ENCODE measurements at places on chromosomes 5 and 9.

- no peak for DNase-seq
Observed at GRCh38 chr9:73200694-73201452, 49.2 kb downstream of the ANXA1 start.

DNA sequence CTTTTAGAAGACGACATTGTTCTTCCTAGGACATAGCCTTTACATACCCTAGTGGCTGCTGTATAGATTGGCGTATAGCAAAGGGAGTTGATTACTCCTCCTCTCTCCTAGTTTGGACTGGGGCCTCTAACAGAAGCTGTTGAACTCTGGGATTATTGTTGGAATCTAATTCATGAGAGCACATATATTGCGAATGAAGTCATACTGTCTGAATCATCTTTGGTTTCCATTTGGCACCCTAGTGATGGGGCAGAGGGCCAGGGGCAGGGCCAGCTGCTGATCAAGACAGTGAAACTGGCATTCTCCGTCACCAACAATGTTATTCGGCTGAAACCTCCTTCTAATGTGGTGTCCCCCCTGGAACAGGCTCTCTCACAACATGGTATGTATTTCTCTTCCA lies 40.3 kb downstream of the NUP188 start:
- DNase-seq: peak; percentile 64

GRCh38 chr5:143277536-143277935 lies 126.0 kb downstream of the NR3C1 start:
- no peak for DNase-seq

DNA sequence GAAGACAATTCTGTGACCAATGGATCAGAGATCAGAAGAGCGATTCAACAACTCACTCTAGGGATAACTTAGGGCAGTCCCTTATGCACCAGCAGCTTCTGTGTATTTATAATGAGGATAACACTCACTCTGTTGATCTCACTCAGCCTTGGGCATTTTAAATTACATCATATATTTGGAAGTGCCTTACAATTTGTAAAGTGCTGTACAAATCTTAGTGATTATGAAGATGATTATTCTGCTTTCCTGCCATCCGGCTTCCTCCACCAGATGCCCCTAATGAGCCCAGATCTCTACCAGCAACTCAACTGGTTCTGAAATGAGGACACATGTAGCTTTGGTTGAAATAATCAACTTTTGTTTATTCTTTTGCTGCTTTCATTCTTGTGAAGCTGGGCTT lies 105.3 kb downstream of the PCSK1 start:
- no peak for DNase-seq

- DNase-seq: no peak
Observed at GRCh38 chr9:121868626-121869025, 217.2 kb downstream of the DAB2IP start.

- peak; percentile 97 for DNase-seq
Observed at GRCh38 chr5:169164481-169164925, 136.4 kb downstream of the SLIT3 start.

DNA sequence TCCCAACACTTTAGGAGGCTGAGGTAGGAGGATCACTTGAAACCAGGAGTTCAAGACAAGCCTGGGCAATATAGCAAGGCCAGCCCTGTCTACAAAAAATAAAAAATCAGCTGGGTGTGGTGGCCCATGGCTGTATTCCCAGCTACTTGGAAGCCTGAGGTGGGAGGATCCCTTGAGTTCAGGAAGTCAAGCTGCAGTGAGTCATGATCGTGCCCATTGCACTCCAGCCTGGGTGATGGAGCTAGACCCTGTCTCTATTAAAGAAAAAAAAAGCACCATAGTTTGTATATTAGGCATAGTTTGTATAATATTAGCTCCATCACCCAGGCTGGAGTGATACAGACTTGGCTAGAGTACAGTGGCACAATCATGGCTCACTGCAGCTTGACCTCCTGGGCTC lies 9.6 kb upstream of the NME5 start:
- peak; percentile 75 for DNase-seq

GRCh38 chr5:108367679-108368334 lies 14.1 kb downstream of the FBXL17 start:
- no peak for DNase-seq

- DNase-seq: no peak
Observed at GRCh38 chr9:3464033-3464638, 61.7 kb downstream of the RFX3 start.

DNA sequence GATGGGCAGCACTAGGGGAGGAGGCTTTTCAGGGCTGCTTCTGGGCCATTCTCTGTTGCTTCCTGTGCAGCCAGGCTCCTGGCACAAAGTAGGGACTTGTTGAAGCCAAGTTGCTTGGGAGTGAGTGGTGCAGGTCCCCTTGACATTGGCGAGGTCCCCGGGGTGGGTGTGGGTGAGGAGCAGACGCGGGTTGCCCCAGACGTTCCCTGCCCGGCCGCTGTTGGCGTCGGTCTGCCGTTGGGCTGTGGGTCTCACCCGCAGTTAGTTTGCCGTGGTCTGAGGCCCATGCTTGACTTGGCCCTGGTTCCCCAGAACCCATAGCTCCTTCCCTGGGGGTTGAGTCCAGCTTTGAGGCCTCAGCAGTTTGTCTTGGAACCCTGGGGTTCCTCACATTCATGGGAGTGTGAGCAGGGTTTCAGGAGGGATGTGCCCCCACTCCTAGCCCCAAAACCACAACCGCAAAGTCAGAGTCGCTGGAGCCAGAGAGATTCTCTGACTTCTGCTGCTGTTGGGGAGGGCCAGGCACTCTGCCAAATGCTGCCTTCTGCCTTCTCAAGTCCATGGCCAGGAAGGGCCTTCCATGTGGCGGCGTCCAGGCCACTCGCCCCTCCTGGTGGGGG lies 77.5 kb downstream of the RXRA start:
- peak; percentile 42 for DNase-seq

DNA sequence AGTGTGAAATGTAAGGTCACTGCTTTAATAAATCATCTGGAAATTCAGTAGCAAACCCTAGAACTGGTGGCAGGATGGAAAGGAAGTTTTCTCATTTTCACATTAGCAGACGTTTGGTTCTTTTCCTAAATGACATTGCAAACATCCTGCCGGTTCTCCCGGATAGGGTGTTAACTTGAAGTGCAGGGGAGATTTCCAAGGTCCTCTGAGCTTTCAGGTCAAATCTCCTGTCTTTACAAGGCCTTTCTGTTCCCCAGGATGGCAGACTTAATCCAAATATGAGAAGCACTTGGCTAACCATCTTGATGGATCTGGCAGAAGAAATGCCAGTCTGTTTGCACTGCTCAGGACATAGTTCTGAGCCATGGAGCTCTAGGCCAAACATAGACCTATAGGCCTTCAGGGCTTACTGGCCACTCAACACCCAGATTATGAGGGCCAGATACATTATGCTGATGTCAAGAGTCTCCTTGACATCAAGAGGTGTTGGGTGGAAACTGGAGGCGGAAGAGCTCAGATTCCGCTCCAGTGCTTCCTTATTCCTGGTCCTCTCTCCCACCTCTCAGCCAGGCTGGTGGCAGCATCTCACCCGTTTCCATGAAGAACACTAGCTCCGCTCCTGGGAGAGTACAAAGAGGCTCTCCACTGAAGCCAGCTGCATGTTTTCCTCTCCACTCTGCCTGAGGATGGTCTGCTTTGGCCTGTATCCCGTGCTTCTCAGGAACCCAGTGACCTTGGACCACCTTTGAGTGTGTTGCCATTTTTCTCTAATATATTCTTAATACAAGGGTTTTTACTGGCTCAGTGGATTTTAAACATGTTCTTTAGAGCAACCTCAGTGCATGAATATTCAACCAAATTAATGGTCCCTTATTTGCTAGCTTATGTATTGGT lies 61.0 kb downstream of the RALGPS1 start:
- DNase-seq: no peak

DNA sequence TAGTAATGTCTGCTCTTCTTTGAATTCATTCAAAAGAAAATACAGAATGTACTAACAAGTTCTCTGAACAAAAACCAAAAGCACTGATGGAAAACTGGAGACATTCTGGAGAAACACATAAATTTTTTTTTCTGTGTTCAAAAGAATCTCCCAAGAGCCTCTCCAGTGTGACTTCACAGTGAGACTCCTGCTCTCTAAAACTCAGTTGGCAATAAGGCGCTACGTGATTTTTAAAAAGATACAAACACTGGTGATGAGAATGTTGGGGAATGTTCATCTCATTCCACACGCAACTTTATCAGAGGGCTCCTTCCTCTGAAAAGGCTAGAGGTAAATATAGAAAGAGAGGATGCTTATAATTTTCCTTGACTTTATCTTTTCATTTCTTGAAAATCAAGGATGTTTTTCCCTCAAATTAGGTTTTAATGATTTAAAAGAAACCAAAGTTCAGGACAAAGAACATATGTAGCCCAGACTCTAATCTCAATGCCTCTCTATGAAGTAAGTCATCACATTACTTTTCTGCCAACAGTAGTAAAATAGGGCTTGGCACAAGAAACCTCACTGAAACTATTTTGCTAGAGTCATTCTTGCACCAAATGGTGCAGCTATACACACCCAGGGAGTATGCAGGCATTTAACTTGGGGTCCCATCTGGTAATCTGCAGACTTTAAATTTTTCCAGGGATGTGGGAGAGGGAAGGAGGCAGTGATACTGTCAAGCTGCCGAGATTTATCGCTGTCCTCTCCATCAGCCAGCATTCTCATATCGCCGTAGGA lies 12.9 kb upstream of the AOPEP start:
- DNase-seq: no peak

- no peak for DNase-seq
Observed at GRCh38 chr5:52710310-52710971, 77.3 kb upstream of the ITGA1 start.

- no peak for DNase-seq
Observed at GRCh38 chr9:1473956-1474634, 423.9 kb downstream of the DMRT2 start.

- peak; percentile 73 for DNase-seq
Observed at GRCh38 chr5:143314659-143315058, 88.8 kb downstream of the NR3C1 start.

- DNase-seq: peak; percentile 36
Observed at GRCh38 chr5:176371621-176372539, 6.6 kb downstream of the ARL10 start.

DNA sequence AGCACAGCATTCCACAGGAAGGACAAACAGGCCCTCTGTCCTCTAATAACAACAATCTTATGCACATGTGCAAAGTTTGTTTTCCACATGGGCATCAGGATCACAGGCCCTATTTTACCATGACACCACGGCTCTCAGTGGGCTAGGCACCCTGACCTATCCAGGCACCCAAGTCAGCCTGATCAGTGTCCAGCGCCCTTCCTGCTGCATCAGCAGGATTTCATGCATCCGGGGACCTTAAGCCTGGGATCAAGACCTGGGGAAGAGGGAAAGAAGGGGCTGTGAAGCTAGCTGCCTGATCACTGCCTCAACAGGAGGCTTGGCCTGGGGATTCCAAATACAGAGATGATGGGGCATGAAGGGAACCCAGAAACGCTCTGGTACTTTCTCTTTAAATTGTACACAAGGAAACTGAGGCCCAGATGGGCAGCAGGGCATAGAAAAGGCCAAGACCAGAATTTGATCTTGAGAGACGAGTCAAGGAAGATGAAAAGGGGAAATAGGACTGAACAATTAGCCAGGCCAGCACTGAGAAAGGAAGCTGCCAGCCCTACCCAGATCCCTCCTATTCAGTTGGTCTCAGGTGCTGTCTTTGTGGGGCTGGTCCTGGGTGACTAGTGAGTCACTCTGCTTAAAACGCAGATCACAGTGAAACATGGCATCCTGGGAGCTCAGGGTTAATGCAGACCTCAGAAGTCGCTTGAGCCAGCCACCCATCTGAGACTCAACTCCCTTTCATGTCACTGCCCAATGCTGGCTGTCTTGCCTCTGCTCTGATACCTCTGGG lies 57.9 kb downstream of the SHB start:
- no peak for DNase-seq

DNA sequence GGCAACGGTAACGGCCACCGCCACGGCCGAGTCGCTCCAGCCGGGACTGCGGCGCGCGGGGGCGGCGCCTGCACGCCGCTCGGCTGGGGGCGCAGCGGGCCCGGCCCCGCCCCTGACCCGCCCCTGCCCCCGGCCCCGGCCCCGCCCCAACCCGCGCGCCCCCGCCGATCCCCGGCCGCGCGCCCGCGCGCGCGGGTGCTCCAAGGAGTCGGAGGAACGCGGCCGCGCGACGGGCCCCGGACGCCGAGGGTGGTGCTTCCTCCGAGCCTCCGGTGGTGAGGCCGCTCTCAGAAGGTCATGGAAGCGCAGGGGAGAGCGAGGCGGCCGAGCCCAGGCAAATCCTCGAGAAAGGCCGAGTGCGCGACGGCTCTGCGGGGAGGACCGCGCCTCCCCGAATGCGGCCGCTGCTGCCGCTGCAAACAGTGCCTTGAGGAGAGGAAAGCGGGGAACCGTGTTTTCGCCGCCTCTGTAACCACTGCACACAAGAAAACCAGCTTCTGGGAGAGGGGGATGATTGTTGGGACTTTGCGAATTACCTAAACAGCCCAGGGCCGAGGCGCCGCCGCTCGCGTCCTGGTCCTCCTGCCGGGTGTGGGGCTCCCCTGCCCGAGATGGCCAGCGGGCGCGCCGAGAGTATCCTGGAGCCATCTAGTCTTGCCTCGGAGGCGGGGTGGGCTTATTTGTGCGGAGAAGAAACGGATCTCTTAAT lies at the start of gene LIFR:
Gene LIFR (minus strand): TSS at position 48 of the 709 bp plus-strand sequence. CDS start 25,999 bp downstream, outside the sequence.
- DNase-seq: peak; percentile 79

DNA sequence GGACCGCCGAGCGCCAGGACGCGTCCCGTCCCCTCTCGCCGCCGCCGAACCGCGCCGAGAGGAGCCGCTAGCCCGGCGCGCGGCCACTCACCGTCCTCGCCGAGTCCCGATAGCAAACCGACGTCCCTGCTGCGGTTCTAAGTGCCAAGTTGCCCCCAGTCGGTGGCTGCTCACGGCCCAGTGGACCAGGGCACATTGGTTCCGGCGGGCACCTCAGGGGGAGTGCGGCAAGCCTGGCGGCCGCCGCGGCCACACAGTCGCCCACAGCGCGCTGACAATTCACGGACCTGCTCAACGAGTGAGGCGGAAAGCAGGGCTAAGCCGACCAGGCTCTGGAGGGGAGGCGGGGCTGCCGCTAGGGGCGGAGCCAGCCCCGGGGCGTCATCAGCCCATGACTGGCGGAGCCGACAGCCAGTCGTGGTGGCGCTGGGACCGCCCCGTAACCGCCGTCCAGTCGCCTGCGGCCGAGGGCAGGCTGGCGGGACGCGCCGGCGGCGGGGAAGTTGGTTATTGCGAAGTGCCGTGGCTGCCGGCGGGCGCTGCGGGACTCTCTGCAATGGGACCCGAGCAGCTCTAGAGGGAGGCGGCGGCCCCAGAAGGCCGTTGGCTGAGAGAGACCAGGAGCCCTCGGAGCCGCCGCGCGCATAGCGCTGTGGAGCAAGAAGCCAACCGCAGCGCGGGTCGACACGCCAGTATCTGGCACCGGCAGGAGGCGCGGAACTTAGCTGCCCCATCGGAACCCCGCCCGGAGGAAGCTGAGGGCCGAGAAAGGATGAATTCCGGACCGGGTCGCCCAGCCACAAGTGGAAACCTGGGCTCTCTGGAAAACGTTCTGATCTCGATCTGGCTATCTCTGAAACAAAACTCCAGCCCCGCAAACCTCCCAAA lies at the start of gene MARCHF3:
Gene MARCHF3 (minus strand): TSS at position 300 of the 888 bp plus-strand sequence. CDS start 112,387 bp downstream, outside the sequence.
- peak; percentile 96 for DNase-seq
